ENCODE measurements at places on chromosomes 12 and 14. TPM values are rescaled to one million over a fixed set of nuclear protein-coding genes. Genes with fewer than 3 reads are reported as not detected.

The NRIP2 gene
- not detected for total RNA-seq

The LAG3 gene
- total RNA-seq, result not detected

The DGLUCY gene
- 137 TPM for total RNA-seq

The WIF1 gene
- not detected for total RNA-seq

The MIP gene
- total RNA-seq, result not detected
